ENCODE measurements at places on chromosomes 11 and 22. TPM values are rescaled to one million over a fixed set of nuclear protein-coding genes. Genes with fewer than 3 reads are reported as not detected.

Gene RAC2
- total RNA-seq, result 24.0 TPM

DNA sequence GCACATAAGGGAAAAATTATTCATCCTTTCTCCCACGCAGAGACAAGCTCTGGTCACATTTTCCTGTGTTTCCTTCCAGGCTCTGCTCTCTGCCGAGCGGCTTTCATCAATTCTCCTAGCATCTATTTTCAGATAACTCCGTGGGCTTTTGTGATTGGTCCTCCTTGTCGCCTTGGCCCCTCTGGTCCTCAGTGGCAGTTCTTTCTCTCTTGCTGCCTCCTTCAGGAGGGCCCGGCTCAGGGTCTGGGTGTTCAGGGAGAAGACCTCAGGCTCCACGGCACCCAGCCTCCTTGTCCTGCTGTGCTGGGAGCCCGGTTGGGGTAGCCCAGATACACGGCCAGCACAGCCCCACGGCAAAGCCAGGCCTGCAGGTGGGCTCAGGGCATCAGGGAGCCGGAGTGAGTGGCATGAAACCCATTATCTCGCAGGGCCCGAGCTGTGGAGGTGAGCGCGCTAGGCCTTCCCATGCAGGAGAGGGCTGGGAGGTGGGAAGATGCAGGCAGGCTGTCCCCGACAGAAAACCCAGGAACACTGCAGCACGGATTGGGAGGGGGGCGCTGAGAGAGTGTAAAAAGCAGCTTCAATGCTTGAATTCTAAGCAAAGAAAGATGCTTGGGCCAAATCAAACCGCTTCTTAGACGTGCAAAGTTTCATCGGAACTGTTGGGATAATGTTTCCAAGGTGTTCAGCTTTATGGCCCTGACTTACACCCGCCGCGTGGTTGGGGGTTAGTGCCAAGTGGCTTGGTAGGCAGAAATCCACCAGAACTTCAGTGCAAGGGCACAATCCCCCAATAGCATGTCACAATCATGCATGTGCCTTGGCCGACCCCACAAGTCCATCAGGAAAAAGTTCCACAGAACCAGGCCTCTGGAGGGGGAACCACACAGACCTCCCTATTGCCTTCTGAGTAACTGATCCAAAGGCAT is 81.9 kb upstream of the WNT7B start:
- no peak for DNase-seq

GRCh38 chr11:76766521-76766920 is 16.6 kb upstream of the TSKU start:
- DNase-seq, result no peak

- no peak for DNase-seq
Measured at GRCh38 chr11:133814588-133815100, 30.7 kb downstream of the SPATA19 start.

- no peak for DNase-seq
Measured at GRCh38 chr11:15649371-15650104, 534.8 kb downstream of the INSC start.

DNA sequence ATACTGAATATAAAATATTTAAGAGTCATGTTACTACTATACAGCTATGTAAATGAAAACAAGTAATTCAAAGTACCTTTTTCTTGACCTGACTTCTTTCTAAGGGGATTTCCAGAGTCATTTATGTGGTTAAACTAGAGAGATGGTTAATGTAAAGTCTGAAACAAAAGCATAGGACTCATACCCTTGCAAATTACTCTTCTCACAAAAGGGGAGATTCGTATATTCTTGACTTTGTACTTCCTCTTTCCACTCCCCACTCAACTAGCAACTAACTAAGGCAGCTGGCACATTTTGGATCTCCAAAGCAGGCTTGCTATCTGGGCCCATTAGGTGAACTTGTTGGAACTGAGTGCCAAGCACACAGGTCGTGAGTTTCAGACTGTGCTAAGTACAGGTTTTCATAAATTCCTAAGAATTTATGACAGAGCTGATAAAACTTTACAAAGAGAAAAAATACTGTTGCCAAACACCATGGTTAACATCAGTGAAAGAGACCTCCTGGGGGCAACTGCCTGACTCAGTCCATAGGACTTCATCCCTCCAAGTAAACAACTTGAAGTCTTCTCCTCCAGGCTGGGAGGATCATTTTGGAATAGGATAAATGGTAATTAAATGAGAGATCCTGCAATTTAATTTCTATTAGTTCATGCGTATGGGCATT is 77.0 kb upstream of the DDI1 start:
- no peak for DNase-seq

DNA sequence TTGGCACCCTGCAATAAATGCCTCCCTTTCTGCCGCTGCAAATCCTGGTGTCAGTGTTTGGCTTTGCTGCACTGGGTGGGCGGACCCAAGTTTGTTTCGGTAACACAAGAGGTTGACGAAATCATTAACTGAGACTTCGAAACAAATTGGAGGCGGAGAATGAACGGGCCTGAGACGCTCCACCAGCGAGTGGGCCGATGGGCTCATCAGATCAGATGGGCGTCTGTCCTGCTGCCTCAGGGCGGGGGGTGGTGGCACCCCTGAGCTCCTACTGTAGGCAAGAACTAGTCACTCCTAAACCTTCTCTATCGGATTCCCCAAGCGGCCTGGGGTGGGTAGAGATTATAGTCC is 918 bp upstream of the CAPN5 start:
- no peak for DNase-seq

DNA sequence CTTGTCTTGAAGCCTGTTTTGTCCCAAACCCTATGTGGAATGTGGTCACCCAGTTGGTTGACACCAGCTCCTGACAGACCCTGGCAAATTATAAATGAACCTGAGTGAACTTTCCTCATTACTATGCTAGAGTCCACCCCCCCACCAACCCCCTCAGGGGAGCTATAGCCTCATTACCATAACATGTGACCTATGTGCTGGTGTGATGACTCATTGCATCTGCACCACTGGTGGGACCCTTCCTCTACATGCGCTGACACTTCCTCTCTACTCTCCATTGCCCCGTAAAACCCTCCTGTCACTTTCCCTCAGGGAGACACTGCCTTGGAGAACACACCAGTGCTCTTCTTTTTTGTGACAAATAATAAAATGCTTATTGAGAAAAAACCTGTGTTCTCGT is 105.0 kb upstream of the SESN3 start:
- DNase-seq, result no peak

DNA sequence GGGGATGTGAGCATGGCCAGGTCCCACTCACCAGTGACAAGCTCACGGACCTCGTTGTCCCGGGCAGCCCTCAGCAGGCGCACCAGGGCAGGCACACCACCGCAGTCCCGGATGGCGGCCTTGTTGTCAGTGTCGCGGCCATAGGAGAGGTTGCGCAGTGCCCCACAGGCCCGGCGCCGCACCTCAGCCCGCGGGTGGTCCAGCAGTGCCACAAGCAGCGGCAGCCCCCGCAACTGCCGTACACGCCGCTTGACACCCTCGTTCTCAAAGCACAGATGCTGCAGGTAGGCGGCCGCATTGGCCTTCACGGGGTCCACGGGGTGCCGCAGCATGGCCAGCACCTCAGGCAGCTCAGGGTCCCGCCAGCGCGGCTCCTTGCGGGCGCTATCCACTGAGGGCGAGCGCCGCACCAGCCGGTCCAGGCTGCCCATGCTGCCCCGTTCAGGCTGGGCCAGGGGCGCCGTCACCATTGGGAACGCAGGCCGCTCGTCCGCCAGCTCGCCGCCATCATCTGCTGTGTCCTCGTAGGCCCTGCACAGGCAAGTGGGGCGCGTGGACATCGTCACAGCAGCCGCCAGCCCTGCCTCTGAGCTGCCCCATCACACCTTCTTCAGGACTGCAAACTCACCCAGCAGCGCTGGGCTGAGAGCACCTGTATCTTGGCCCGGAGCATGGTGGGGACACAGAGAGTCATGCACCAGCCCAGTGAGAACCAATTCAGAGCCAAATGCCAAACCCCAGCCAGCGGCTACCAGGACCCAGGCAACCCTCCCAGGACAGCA is 36.7 kb downstream of the ARVCF start:
- no peak for DNase-seq

- DNase-seq, result no peak
Measured at GRCh38 chr11:108160970-108161566, 39.7 kb downstream of the ACAT1 start.

- no peak for DNase-seq
Measured at GRCh38 chr22:32761251-32761903, 40.1 kb upstream of the TIMP3 start.

- peak; percentile 21 for DNase-seq
Measured at GRCh38 chr11:13717331-13717730, 48.9 kb downstream of the FAR1 start.

DNA sequence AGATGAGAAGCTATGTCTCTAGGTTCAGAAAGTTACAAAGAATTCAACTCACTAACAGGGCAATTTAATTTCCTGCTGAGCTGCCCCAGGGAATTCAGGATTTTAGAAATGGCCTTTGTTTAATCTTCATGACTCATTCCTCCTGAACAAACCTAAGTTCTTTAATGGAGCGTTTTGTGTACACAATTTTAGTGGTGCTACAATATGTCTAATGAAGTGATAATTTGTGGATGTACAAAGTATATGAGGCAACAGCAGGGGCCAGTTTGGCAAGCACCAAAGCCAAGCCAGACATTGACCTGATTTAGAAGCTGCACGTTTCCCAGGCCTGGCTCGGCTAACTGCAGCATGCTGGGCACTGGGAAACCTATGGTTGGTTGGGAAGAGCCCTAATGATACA is 34.4 kb upstream of the HEPHL1 start:
- DNase-seq, result peak; percentile 25

- no peak for DNase-seq
Measured at GRCh38 chr11:88603091-88603867, 265.7 kb upstream of the CTSC start.

DNA sequence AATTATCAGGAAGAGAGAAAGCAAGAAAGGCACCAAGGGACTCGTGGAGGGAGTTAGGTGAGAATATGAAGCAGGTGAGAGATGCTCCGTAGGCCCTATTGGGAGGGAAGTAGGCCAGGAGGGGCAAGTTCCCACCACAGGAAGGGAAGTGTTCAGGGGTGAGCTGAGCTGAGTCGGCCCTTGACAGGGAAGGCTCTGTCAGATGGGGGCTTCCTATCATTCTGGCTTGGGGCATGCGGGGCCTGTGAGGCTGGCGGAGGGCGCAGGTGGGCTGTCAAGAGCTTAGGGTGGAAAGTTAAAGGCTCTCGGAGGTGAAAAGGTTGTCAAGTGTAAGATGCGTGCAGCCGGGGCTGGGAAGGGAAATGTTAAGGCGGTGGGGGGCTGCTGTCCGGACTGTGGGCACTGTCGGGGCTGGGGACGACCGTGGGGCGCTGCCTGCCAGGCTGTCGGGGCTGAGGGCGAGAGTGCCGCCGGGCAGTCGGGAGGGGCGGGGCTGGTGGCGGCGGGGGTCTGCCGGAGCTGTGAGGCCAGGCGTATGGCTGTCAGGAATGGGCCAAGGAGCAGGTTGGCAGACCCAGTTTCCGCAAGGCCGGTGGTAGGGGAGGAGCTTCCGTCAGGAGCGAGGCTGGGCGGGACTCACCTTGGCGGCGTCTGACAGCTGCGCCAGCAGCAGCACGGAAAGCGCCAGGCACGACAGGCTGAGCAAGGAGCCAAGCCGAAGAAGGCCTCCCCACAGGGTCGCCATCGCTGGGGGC is 496 bp downstream of the TMEM9B start:
- peak; percentile 43 for DNase-seq

- no peak for DNase-seq
Measured at GRCh38 chr22:27621486-27622070, 180.0 kb downstream of the MN1 start.

Gene OR10D3
- not detected for total RNA-seq

GRCh38 chr22:39641660-39642310 is 71.2 kb downstream of the CACNA1I start:
- no peak for DNase-seq

Gene ELMOD1
- 0.07 TPM for total RNA-seq

Gene MRGPRE
- total RNA-seq, result 1.7 TPM

- no peak for DNase-seq
Measured at GRCh38 chr11:36095716-36096115, 151.9 kb downstream of the LDLRAD3 start.

DNA sequence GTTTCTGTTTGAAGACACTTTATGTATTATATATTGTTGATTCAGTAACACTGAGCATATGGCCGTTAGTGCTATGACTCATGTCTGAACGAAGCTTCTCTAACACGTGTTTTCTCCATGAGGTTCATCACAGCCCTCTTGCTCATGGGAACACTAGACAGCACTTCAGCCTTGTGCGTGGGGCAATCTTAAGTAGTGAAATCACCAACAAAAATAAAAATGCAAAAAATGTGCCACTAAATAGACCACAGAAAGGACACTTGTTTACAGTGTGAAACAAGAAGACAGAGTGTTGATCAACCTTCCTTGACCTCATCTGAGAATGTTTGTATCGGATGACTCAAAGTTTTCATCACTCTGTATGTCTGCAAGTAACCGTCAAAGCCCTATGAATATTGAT is 94.5 kb downstream of the FDX1 start:
- no peak for DNase-seq

DNA sequence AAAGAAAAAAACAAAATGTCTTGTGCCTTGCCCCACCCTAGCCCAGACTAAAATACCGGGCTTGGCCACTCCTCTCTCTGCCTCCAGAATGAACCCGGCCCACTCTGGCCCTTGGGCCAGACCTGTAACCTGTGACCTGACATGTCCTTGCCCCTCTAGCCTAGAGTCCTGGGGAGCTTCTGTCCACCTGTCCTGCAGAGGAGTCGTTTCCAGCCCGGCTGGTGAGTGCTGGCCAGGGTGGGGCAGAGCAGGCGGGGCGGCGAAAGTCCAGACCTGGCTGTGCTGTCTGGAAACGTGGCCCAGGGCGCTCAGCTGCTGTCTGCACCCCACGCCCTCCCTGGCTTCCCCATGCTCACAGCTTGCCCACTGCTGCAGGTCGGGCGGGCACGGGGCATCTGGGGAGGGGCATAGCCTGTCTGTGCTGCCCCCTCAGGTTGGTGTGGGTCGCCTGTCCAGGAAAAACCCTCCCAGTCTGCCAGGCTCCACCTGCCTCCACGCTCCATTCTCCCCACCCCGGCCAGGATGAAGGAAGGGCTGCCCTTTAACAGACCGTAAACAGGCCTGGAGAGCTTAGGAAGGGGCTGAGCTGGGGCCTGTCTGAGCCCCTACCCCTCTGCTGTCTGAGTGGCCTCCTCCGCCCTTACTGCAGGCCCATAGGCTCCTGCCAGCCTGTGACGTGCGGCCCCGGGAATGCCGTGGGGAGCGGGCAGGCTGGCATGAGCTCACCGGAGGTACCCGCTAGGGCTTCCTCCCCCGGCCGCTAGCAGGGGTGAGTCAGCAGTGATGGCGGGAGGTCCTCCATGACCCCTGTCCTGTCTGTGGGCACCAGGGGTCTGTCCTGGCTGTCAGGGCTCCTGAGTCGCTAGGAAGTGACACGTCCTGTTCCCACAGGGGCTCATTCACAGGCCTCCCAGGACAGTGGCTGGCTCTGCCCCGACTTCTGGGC is 1.9 kb downstream of the CD151 start:
- DNase-seq, result peak; percentile 92

DNA sequence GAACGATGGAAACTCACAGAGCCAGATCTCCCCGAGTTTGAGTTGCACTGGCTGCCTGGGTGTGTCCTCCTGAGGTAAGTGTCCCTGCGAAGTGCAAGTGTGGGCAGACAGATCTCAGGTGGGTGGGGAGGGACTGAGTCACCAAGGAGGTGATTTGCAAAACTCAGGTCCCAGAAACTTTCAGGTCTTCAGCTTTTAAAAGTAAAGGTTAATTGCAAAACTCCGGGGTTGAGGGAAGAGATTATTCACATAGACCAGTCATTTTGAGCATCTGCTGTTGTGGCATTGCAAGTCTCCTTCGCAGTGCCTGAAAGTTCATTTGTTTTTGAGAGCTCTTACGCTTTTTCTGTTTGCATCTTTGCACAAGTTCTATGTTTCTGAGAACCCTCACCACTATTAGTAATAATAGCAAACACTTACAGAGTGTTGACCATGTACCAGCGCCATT is 7.1 kb downstream of the CD44 start:
- DNase-seq, result no peak

Data from kidney epithelial cell (primary cell).